ENCODE measurements at places on chromosomes 11 and 22.

DNA sequence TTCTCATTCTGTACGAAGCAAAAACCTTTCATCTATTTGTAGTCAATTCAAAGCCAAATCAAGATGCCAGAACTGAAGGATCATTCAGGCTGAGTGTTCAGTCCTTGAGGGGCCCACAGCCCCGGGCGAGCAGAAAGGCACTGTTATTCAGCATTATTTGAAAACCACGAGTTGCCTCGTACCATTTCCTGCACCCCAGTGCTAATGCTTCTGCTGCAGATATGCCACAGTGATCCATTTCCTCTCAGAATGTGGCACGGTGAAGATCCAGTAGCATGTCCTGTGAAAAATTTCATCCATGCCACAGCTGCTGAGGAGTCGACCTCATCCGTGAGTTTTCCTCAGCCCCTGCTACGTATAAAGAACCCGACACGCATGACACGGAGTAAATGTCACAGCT is 85.4 kb downstream of the OSBP2 start:
- no peak for DNase-seq

- DNase-seq: no peak
These were observed 156.8 kb downstream of the MYO18B start for GRCh38 chr22:25898707-25899365.

DNA sequence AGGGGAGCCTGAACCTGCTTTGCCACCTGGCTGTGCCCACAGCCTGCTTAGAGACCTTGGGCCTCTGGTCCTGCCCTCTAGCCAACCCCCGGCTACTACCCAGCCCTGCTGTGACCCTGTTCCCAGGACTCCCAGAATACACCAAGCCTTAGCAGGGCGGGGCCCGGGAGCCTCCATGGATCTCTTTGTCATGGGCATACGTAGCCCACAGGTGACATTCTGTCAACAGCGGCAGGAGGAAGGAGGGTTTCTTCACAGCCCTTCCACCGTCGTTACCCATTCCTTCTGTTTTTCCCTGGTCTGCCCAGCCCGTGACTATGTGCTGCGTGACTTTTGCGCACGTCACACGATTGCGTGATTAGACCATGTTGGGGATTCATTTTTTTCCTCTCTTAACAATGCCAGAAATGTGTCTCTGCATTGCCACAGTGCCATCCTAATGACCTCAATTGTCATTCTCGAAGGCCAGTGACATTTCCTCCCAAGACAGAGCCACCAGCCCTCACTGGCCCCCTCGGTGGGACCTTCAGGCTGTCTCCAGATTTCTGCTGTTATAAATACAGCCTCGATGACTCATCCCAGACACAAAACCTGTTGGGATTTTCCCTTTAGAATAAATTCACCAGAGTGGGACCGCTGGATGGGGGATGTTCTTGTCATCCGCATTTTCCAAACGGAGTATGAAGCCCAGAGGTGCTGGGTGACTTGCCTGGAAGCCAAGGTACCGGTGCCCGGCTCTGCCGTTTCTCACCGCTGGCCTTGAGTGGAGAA is 9.0 kb downstream of the SYT12 start:
- no peak for DNase-seq

- no peak for DNase-seq
These were observed 160.5 kb upstream of the GRK3 start for GRCh38 chr22:25403811-25404471.

- DNase-seq: no peak
These were observed 18.8 kb upstream of the DRD2 start for GRCh38 chr11:113494021-113494420.

GRCh38 chr11:83711106-83711527 is 424.9 kb upstream of the CCDC90B start:
- DNase-seq: no peak

DNA sequence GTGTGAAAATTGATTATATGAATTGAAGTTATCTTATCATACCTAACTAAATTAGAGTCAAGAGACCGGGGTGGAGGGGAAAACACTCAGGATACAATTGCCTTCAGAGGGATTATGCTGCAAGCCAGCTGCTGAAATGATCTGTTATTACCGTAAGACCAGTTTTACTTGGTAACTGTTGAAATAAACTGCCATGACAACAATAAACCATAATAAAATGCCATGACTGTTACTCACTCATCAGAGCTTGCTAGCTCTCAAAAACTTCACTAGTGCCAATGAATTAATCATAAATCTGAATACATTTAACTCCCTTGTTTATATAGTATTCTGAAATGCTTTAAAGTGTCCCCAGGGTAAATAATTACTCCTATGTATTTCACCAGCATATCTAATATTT is 68.2 kb downstream of the CASP12 start:
- DNase-seq: no peak

DNA sequence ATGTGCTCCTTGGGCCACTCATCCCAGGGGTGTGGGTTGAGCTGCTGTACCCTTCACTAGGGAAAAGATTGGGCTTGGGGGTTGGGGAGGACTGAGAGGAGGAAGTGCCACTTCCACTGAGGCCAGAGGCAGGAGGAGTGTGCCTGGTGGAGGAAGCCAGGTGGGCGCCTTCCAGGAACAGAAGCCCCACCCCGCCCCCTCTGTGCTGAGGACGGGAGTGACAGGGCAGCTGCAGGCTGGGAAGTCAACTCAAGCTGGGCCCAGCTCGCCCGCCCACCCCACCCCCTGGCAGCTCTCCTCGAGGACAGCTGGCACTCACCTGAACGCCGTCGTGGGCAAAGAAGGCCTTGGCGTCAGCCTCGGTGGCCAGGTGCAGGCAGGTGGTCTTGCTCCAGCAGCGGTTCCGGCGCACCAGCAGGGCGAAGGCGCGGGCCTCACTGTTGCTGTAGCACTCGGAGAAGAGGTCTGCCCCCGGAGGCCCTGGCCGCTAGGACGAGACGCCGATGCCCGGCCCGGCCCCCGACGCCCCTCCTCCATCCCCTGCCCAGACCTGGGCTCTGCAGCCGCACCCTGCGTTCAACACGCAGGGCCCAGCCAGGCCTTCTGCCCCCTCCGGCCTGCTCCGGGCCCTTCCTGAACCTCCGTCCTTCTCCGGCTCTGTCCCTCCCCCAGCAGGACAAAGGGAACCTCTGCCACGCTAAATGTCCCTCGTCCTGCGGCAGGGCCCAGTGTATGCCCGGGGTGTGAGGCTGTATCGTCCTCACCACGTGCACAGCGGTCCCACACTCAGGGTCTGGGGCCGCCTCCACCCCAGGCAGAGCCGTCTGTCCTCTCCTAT is 13.4 kb downstream of the TSSC4 start:
- DNase-seq: no peak

GRCh38 chr11:107043242-107044006 is 25.1 kb upstream of the GUCY1A2 start:
- DNase-seq: no peak

DNA sequence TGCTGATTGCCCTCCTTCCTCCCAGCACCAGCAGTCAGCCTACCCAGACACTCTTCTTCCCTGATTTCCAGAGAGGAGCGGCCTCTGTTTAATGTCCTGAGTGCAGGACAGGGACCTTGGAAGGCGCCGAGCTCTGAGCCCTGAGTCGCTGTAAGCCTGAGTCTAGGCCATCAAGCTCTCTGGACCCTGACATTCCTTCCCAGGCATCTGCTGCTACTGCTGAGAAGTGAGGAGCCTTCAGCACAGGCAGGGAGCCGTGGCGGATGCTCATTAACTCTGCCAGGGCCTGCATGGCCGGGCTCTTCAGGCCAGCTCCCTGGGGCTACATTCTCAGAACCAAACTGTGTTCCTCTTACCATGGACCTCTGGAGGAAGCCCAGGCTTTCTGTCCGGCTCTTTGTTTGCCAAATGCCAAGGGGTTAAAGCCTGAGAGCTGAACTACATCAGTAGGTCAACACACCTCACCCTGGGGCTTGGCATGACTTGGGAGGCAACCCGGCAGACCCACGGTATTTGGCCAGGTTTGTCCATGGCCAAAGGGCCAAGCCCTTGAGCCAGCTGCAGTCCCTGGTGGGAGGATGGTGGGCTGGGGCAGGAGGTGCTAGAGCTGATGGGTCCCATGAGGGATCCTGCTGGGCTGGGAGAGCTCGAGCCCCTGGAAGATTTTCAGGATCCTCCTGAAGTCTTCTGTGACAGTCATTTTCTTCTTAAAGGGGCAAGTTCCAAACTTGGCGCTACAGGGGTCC is 721.4 kb downstream of the BRD1 start:
- DNase-seq: no peak

DNA sequence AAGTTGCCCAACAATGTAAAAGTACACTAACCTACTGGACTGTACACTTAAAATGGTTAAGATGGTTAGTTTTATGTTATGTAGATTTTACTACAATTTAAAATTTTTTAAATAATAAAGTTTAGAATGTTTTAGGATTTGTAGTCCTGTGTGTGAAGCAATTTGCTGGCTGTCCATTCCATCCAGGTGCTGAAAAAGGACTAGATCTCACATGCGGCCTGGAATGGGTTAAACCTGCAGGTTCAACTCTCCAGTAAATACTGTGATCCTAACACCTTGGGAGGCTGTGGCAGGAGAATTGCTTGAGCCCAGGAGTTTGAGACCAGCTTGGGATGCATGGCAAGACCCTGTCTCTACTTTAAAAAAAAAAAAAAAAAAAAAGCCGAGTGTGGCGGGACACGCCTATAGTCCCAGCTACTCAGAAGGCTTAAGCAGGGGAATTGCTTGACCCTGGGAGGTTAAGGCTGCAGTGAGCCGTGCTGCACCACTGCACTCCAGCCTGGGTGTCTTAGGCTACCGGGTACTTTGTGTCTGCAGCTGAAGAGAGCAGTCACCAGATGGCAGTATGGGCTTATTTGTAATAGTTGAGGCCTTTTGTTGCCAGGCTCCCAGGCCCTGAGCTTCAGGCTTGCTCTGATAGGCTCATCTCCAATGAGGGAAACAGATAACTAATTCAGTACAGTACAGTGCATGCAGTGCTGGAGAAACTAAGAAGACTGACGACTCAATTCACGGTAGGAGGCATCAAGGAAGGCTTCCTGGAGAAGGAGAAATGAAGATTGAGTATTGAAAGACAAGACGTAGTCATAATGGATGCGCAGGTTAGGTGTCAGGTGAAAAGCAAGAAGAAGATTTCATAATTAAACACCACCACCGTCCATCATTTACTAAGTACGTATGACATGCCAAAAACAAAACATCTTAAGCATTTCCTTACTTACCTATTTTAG is 64.7 kb upstream of the ASPHD2 start:
- DNase-seq: peak; percentile 58

- DNase-seq: no peak
These were observed 9.1 kb downstream of the TPBGL start for GRCh38 chr11:75249704-75250103.

- DNase-seq: no peak
These were observed 29.7 kb upstream of the CD81 start for GRCh38 chr11:2347308-2347830.

DNA sequence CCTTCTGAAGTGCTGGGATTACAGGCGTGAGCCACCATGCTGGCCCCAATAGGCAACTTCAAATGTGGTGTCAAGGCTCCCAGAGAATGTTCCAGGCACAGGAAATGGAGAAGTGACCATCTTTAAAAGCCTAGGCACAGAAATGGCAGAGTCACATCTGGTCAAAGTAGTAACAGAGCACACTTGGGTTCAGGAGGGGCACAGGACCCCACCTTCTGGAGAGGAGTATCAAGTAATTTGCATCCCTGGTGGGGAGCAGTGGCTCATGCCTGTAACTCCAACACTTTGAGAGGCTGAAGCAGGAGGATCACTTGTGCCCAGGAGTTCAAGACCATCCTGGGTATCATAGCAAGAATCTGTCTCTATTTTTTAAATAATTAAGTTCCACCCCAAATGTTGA is 29.2 kb downstream of the SERHL2 start:
- DNase-seq: no peak

GRCh38 chr11:74280494-74280893 is 30.9 kb downstream of the P4HA3 start:
- no peak for DNase-seq

DNA sequence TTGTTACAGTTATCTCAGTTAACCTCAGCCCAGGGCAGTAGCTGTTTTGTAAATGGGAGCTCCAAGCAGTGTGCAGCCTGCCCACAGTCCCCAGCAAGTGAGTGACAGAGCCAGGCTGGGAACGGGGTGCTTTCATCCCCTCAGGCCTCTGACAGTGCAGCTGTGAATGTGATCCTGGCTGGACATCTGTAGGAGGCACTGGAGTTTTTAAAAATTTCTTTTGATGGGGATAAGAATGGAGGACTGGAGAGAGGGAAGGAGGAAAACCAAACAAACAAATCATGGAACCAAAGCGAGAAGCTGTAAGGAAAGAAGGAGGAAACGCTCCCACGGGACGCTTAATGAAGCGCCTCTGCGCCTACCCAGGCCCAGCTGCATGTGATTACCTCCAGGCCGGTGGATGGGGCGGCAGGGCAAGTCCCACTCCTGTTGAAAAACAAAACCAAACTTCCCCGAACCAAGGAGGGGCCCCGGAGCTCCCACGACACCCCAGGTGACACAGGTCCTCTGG is 40.6 kb downstream of the SCUBE1 start:
- DNase-seq: no peak
